ENCODE measurements at places on chromosomes 7 and 10. TPM values are rescaled to one million over a fixed set of nuclear protein-coding genes. Genes with fewer than 3 reads are reported as not detected.

DNA sequence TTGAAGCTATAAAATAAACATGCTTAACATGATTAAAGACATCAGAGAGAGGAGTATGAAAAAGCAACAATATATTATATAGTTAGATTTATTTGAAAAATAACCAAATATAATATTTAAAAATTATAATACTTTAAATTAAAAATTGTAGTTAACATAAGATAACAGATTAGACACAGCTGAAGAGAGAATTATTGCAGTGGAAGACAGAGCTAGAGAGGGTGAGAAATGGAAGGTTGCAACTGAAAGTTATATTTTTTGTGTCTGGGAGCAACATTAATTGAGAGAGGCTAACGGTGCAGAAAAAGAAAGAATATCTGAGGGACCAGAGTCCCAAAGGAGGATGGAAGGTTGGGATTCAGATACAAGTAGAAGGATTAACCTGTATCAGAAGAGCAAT lies 548.9 kb upstream of the FZD8 start:
- H3K4me1 ChIP-seq = no peaks in the 10 kb centered on the region
- no peaks in the 10 kb centered on the region for H3K36me3 ChIP-seq
- H3K4me3 ChIP-seq = no peak overlapping the region
- H3K27me3 ChIP-seq = no peaks in the 10 kb centered on the region
- DNase-seq = no peak

The EMX2 gene
- total RNA-seq = not detected

DNA sequence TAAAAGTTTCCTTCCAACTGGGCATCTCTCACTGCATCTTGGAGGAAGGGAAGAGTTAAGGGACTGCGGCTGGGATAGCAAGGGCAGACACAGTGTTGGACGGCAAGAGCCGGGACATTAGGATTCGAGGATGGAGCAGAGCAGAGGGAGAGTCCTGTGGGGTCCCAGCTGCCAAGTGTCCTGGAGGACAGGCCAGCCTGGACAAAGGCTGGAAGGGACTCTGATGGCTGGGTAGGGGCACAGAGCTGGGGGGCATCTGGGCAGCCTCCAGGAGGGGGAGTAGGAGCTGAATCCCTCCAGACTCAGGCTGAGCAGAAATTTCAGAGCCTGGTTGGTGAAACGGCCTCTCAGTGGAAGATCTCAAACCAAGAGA lies 19.2 kb downstream of the SFTPA1 start:
- H3K27ac ChIP-seq = no peak overlapping the region
- peaks cover 10% of the 10 kb centered on the region for H3K27me3 ChIP-seq
- H3K36me3 ChIP-seq = no peaks in the 10 kb centered on the region

- no peak overlapping the region for H3K27ac ChIP-seq
- H3K27me3 ChIP-seq = no peaks in the 10 kb centered on the region
- H3K4me1 ChIP-seq = no peaks in the 10 kb centered on the region
- no peaks in the 10 kb centered on the region for H3K36me3 ChIP-seq
- no peak for DNase-seq
These were observed 470.8 kb downstream of the INHBA start for GRCh38 chr7:41232086-41232485.

DNA sequence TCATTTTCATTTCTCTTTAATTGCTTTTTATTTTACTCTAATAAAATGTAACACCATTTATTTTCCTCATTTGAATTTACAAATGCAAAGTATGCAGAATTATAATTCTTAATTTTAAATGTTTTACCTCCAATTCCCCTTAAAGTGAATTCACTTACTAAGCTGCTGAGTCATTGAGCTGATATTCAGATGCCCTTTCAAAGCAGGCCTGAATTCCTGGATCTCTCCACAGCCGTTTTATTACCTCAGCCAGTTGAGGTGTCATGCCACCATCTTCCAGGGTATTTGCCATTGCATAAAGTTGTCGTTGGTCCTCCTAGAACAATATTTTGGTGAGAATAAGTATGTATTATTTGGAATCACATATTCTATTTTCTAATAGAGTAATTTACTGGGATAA lies 33.2 kb downstream of the GNAT3 start:
- H3K27ac ChIP-seq = no peak overlapping the region
- no peaks in the 10 kb centered on the region for H3K36me3 ChIP-seq
- DNase-seq = no peak
- no peak overlapping the region for H3K4me3 ChIP-seq
- H3K4me1 ChIP-seq = no peaks in the 10 kb centered on the region
- H3K27me3 ChIP-seq = no peaks in the 10 kb centered on the region

GRCh38 chr10:78542141-78542489 lies 508.5 kb downstream of the RPS24 start:
- H3K27ac ChIP-seq = no peak overlapping the region
- no peak for DNase-seq
- peaks cover 8% of the 10 kb centered on the region for H3K27me3 ChIP-seq
- no peaks in the 10 kb centered on the region for H3K4me1 ChIP-seq
- no peak overlapping the region for H3K4me3 ChIP-seq

The FOXP2 gene
- total RNA-seq = not detected

- peaks cover 12% of the 10 kb centered on the region for H3K36me3 ChIP-seq
- no peak for DNase-seq
- no peak overlapping the region for H3K27ac ChIP-seq
- no peaks in the 10 kb centered on the region for H3K4me1 ChIP-seq
- H3K4me3 ChIP-seq = no peak overlapping the region
These were observed 53.7 kb upstream of the TMEM248 start for GRCh38 chr7:66867198-66867790.

- DNase-seq = no peak
- peaks cover 48% of the 10 kb centered on the region for H3K27me3 ChIP-seq
- peaks cover 5% of the 10 kb centered on the region for H3K4me1 ChIP-seq
- H3K27ac ChIP-seq = no peak overlapping the region
- no peaks in the 10 kb centered on the region for H3K36me3 ChIP-seq
- no peak overlapping the region for H3K4me3 ChIP-seq
These were observed 834 bp downstream of the TAC1 start for GRCh38 chr7:97732565-97733275.

DNA sequence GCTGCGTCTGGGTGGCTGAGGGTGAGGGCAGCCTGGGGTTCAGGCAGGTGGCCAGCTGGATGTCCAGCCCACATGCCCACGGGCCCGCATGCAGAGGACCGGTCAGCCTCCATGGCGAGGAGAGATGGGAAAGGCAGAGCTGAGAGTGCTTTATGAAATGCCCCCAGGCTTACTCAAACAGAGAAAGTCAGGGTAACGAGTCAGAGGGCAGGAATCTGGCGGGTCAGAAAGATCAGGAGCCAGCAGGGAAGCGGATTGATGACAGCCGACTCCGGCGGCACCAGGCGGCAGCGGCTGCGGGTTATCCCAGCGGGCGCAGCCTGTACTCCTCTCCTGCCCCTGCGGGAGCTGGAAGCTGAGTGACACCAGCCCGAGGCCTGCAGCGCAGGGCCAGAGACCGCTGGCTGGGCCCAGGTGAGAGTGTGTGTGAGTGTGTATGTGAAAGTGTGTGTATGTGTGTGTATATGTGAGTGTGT lies 13.4 kb downstream of the SLC13A4 start:
- no peak overlapping the region for H3K27ac ChIP-seq
- H3K4me1 ChIP-seq = no peaks in the 10 kb centered on the region
- peaks cover 9% of the 10 kb centered on the region for H3K27me3 ChIP-seq

DNA sequence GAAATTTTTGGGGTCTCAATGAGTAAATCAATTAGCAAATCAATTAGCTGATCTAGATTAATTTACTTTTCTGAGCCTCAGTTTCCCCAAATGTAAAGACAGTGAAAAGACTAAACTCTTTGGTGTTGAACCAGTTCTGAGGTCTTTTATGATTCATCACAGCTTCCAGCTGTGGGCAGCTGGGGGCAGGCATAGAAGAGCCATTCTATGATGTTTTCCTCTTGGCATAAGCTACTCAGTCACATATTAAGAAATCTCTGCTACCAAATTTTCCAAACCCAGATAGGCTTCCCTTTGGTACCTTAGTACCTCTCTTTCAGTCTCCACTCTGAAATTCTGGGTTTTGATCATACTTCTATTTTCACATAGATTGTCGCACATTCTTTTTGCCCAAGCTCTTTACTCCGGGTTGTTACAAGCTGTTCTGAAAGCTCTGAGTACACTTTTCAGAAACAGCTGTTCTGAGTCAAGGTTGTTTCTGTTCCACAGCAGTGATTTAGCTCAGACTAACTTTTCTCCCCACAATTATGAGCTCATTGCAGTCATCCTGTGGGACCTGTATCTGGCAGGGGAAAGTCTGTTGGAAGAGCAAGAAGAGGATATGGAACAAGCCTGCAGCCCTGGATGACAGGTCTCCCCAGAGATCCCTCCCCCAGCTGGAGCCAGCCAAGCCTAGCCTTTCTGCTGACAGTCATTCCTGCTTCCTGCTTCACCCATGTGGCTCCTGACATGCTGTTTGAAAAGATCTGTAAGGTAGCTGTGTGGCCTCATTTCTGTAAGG lies 599.6 kb upstream of the GHITM start:
- no peaks in the 10 kb centered on the region for H3K4me1 ChIP-seq
- H3K4me3 ChIP-seq = no peak overlapping the region
- DNase-seq = no peak
- no peaks in the 10 kb centered on the region for H3K36me3 ChIP-seq
- no peaks in the 10 kb centered on the region for H3K27me3 ChIP-seq

- peaks cover 12% of the 10 kb centered on the region for H3K27me3 ChIP-seq
- no peaks in the 10 kb centered on the region for H3K4me1 ChIP-seq
- H3K27ac ChIP-seq = no peak overlapping the region
- DNase-seq = no peak
These were observed 162.2 kb downstream of the C1GALT1 start for GRCh38 chr7:7344583-7344982.

GRCh38 chr7:55156919-55157763 lies 138.3 kb downstream of the EGFR start:
- H3K27ac ChIP-seq = no peak overlapping the region
- no peaks in the 10 kb centered on the region for H3K27me3 ChIP-seq
- H3K36me3 ChIP-seq = no peaks in the 10 kb centered on the region

- H3K4me3 ChIP-seq = no peak overlapping the region
- H3K27ac ChIP-seq = no peak overlapping the region
- no peaks in the 10 kb centered on the region for H3K27me3 ChIP-seq
These were observed 561.6 kb downstream of the GRM8 start for GRCh38 chr7:126690848-126691751.

DNA sequence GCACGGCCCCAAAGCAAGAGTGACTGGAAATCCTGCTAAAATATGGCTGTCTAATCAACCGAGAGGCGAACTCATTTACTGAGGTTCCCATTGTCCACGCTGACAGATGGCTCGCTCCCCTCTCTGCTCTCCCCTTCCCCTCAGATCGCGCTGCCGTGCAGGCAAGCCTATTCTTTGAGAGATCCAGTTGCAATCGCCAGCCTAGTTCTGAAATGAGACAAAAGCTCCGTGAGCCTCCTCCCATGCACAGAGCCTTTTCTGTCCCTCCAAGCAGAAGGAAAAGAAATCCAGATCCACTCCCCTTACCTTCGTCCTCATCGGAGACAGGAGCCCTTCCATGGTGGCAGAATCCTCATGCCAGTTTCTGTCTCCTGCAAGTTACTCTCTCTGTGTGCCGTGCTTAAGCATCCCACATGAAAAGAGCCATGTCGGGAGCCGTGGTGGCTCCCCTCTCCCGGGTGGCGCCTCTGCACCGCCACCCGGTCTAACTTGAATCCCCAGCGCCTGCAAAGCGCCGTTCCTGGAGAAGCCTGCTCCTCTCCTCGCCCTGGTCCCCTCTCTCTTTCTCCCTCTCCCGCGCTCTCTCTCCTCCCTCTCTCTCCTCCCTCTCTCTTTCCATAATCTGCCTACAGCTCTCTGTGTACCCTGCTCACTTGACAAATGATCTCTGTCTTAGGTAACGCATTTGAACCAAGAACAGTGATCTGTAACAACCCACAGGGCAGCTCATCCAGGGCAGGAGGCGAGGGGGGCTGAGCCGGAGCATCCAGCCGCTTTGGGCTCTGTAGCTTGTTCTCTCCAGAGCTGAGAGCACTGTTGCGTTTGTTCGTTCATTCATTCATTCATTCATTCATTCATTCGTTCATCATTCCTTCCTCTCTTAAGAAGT lies 156.8 kb downstream of the FRMD4A start:
- H3K36me3 ChIP-seq = no peaks in the 10 kb centered on the region
- H3K27ac ChIP-seq = no peak overlapping the region
- peak overlapping the region; percentile 79 for H3K4me3 ChIP-seq
- peaks cover 19% of the 10 kb centered on the region for H3K4me1 ChIP-seq
- no peak for DNase-seq
- peaks cover 77% of the 10 kb centered on the region for H3K27me3 ChIP-seq

DNA sequence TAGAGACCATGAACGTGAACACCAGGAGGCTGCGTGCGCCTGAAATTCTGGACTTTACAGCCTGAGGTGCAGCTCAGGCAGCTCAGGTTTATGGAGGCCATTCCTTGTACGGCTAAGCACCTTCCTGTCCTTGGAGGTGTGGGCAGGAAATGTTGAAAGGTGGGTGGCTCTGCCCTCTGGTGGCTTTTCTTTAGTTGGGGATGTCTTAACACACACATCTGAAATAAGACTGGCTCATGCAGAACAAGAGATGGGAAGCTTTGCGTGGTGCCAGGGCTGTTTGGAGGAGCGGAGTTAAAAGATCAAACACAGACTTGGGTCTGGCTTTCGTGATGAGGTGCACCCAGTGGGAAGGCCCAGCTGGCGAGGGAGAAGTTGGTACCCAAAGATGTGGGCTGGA lies 64.1 kb downstream of the DOCK1 start:
- no peaks in the 10 kb centered on the region for H3K27me3 ChIP-seq
- no peak overlapping the region for H3K27ac ChIP-seq
- no peak for DNase-seq
- H3K4me1 ChIP-seq = no peaks in the 10 kb centered on the region

The CYP2E1 gene
- 0.64 TPM for total RNA-seq

The SPDYE1 gene
- not detected for total RNA-seq

- H3K36me3 ChIP-seq = peaks cover 2% of the 10 kb centered on the region
- no peak overlapping the region for H3K4me3 ChIP-seq
- no peaks in the 10 kb centered on the region for H3K4me1 ChIP-seq
- no peak for DNase-seq
- no peaks in the 10 kb centered on the region for H3K27me3 ChIP-seq
- no peak overlapping the region for H3K27ac ChIP-seq
These were observed 7.8 kb downstream of the UBE2D4 start for GRCh38 chr7:43933902-43934560.

DNA sequence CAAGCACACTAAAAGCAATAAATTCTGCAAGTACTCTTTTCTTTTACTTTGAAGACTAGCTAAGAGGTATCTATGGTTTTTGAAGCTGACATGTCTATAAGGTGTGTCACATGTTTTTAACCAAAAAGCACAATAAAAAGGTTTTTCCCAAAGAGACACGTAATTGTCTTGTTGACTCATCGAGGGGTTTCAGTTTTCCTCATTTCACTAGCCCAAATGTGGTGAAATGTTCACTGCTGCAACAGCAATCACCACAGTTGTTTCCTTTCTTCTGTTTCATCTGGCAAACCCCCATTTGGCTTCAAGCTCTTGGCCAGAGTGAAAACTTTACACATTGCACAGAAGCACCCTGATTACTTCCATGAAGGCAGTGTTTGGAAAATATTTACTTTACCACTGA lies 3.8 kb upstream of the HOXA4 start:
- H3K4me1 ChIP-seq = peaks cover 2% of the 10 kb centered on the region
- no peak for DNase-seq
- H3K36me3 ChIP-seq = no peaks in the 10 kb centered on the region
- H3K27me3 ChIP-seq = peaks cover 47% of the 10 kb centered on the region
- no peak overlapping the region for H3K4me3 ChIP-seq

Data from activated B cell treated with CpG ODN at 0.5 μM for 24 hours (primary cell).